ENCODE measurements at places on chromosomes 12 and 14.

- no peak for DNase-seq
Measured at GRCh38 chr12:132685400-132685799, 1.7 kb downstream of the POLE start.

- DNase-seq = no peak
Measured at GRCh38 chr12:52148464-52149181, 43.2 kb downstream of the KRT80 start.

- DNase-seq = no peak
Measured at GRCh38 chr12:65494537-65494936, 216.1 kb downstream of the MSRB3 start.

GRCh38 chr12:110966081-110966760 lies 45.8 kb upstream of the MYL2 start:
- no peak for DNase-seq

DNA sequence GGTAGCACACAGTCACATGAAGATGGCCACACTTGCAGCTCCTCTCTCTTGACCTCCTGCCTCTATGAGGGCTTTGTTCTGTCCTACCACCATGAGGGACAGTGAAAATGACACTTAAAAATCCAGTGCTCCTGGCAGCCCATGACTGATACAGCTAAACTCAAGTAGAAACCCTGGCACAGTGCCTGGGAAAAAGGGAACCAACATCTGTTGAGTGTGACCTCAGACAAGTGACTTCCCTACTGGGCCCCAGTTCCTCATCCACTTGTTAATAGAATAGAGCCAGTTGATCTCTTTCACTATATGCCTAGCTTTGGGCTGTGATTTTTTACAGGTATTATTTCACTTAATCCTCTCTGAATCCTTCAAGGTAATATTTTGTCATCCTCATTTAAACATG lies 4.8 kb downstream of the GUCY2C start:
- no peak for DNase-seq

GRCh38 chr12:1848146-1848545 lies 27.8 kb downstream of the LRTM2 start:
- DNase-seq = no peak

DNA sequence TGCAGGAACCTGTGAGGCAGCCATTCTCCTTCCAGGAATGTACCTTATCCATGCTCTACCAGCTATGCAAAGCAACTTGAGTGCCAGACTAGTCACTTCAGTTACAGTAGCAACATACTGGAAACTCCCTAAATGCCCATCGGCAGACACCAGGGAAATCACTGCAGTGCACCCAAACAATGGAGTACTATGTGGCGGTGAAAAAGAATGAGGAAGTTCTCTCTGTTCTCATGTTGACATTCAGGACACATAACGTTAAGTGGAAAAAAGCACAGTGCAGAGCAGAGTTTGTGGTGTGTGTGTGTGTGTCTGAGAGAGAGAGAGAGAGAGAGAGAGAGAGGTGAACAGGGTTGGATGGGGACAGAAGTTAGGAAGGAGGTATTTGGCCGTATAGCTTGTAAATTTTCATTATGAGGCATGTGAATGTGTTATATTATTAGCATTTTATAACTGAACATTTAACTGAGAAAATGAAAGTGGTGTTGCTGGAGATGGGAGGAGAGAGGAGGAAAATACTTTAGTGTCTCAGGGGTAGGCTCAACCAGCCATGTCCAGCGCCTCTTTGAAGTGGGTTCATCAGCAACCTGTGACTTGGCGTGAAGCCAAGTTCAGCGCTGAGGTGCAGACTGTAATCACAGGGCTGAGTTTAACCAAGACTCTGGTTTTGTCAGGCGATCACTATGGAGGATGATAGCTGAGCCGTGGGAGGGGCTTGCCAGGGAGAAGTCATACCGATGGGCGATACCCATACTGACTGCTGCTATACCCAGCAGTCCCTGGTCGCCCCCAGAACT lies 17.3 kb downstream of the TNFAIP2 start:
- DNase-seq = no peak

DNA sequence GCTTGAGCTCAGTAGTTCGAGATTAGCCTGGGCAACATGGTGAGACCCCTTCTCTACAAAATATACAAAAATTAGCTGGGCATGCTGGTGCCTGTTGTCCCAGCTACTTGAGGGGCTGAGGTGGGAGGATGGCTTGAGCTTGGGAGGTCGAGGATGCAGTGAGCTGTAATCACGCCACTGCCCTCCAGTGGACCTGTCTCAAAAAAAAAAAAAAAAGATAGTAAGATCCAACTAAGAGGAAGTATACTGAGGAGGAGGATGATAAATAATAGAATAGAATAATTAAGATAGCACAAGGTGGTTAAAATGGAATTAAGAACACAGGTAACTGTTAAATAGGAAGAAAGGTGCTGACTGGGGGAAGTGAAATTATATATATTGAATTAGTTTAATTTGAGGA lies 37.0 kb upstream of the BAZ1A start:
- no peak for DNase-seq

DNA sequence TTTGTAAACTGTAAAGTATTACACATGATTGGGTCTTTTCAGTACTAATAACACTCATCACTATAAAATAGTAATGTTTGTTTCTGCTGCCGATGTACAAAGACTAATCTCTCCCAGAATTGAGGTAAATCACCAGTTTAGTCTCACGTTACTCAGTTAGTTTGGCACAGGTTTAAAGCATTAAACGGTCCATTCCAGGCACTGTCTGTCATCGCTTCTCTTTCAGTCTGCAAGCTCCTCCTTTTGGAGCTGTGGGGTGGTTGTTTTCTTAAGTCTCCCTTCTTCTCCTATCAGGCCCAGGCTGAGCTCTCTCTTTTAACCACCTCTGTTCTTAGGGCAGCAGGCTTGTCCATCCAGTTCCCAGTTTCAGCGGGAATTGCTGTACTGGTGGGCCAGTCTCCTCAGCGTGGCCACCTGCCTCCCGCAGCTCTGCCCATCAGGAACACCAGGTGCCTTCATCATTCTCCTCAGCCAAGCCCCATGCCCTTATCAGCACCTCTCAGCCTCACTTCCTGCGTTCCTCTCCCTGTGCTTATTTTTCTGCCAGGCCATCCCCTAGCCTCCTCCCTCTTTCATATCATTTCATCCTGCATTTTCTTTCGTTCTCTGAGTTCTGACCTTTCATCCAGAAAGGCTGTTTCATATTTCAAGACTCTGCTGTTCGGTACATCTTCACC lies 149.0 kb downstream of the TGFB3 start:
- no peak for DNase-seq

DNA sequence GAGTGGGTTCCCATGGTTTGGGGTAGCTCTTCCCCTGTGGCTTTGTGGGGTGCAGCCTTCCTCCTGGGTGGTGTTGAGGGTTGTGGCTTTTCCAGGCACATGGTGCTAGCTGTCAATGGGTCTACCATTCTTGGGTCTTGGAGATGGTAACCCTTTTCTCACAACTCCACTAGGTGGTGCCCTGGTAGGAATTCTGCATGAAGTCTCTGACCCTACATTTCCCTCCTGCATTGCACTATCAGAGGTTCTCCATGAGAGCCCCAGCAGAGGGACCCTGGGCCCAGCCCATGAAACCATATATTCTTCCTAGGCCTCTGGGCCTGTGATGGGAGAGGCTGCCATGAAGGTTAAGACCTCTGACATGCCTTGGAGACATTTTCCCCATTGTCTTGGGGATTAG lies 1093.3 kb downstream of the SLC16A7 start:
- DNase-seq = no peak

DNA sequence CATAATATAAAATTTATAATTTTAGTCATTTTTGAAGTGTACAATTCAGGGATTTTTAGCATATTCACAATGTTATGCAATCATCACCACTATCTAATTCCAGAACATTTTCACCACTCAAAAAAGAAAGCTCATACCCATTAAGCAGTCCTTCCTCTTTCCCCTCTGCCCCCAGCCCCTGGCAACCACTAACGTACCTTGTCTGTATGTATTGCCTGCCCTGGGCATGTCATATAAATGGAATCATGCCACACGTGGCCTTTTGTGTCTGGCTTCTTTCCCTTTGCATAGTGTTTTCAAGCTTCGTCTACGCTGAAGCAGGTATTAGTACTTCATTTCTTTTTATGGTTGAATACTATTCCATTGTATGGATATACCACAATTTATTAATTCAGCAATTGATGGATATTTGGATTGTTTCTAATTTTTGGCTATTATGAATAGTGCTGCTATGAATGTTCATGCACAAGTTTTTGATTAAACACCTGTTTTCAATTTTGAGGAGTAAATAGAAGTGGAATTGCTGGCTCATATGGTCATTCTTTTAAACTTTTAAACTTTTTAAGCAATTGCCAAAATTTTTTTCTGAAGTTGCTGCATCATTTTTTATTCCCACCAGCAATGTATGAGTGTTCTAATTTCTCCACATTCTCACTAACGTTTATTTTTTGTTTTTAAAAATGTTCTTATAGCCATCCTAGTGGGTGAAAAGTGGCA lies 1.6 kb upstream of the SSTR1 start:
- DNase-seq = no peak

GRCh38 chr12:18643681-18644080 lies 94.1 kb downstream of the PLCZ1 start:
- DNase-seq = no peak

All from activated naive CD8-positive, alpha-beta T cell treated with anti-CD3 and anti-CD28 coated beads, Interleukin-2, amount 10 ng/mL, durations not matched to agents 7 days and 5 days (primary cell).